ENCODE measurements at places on chromosomes 3 and 15.
A peak's percentile ranks its signal among the peaks of the same experiment; 100 is the strongest.

DNA sequence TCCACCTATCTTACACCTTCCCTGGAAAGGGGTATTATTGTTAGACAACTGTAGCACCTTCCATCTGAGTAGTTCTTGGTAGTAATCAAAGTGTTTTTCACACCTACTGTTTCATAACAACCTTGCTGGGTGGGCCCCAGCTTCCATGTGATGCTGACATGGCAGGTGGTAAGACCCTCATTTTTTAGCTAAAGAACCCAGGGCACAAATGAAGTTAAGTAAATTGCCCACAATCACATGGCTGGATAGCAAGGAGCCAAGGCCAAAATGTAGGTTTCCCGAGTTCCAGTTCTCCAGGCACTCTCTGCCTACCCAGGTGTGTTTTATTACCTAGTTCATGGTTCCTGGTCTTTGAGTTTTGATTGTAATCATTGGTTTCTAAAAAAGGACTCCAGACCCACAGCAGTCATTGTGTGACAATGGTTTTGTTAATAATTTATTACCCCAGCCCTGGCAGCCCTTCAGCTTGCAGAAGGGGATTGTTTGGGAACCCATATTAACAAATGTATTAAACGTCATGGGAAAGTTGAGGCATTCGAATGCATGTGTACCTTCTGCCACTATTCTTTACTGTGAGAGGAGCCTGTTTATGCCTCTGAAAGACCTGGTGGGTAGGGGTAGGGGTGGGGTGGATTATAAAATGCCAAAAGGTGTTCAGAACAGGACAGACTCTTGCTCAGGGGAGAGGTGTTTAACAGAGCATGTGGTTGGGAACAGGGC is 222.2 kb upstream of the BHLHE40 start:
- DNase-seq = no peak

GRCh38 chr15:89205991-89206585 is 15.3 kb downstream of the RLBP1 start:
- DNase-seq = no peak

GRCh38 chr3:189652042-189652441 is 20.9 kb downstream of the TP63 start:
- no peak for DNase-seq

DNA sequence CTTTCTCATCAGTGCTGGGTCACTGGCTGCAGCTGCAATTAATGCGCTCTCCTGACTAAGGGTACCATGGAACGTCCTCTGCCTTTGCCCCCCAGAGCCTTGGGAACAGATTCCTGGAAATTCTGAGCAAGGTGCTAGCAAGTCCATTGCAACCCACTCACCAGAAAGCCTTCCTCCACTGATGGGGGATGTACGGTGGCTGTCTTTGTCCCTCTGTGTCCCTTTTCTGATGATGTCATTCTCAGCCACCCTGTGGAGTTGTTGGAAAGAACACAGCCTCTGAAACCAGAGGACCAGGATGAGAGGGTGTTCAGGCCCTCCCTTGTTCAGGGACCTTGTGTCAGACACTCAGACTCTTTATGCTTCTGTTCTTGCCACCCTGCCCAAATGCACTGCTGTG is 38.1 kb upstream of the ZBTB38 start:
- no peak for DNase-seq

DNA sequence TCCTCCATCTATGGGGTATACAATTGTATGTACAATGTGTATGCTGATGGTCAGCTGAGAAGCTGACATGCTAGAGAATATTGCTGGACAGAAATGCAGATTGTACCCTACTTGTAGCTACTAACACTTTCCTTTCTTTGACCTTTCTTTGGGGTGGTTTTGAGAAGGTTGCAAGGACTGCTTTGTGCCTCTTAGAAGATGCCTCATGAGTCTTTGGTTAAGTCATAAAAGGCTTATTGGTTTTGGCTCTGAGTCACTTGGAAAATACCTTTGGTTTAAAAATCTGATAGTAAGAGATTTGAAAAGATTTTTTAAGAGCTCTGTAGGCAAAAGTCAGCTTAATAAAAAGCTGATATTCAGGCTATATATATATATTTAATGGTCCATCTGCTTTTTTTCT is 71.5 kb downstream of the ZMAT3 start:
- DNase-seq = peak; percentile 24

GRCh38 chr3:12046406-12046805 is 42.2 kb downstream of the SYN2 start:
- DNase-seq = no peak

DNA sequence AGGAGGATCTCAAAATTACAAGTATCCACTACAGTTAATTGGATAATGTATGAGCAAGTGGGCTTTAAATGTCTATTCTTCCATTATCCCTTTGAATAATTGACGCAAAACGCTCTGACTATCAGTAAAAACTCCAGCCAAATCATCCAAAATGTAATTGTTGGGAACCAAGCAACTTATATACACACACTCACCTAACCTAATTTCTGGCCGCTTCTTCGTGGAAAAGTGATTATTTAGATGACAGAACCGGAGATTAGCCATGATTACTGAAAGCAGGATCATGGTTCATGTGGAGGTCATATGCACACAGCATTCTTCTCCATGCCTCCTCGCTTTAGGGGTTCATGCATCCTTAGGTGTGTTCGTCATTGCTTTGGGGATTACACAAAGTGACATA is 992.4 kb downstream of the NAALADL2 start:
- DNase-seq = no peak
